ENCODE measurements at places on chromosomes 12 and 14. TPM values are rescaled to one million over a fixed set of nuclear protein-coding genes. Genes with fewer than 3 reads are reported as not detected.

Gene KRT74
- total RNA-seq, result not detected

Gene DYNLL1
- total RNA-seq, result 211 TPM

Gene E2F7
- 18.2 TPM for total RNA-seq

Gene NUMB
- total RNA-seq, result 40.0 TPM

Gene COA8
- total RNA-seq, result 17.8 TPM
